Inflammatory macrophage treated with lipopolysaccharide for 1 hour (primary cell): ENCODE measurements at places on chromosomes 2 and 18.

DNA sequence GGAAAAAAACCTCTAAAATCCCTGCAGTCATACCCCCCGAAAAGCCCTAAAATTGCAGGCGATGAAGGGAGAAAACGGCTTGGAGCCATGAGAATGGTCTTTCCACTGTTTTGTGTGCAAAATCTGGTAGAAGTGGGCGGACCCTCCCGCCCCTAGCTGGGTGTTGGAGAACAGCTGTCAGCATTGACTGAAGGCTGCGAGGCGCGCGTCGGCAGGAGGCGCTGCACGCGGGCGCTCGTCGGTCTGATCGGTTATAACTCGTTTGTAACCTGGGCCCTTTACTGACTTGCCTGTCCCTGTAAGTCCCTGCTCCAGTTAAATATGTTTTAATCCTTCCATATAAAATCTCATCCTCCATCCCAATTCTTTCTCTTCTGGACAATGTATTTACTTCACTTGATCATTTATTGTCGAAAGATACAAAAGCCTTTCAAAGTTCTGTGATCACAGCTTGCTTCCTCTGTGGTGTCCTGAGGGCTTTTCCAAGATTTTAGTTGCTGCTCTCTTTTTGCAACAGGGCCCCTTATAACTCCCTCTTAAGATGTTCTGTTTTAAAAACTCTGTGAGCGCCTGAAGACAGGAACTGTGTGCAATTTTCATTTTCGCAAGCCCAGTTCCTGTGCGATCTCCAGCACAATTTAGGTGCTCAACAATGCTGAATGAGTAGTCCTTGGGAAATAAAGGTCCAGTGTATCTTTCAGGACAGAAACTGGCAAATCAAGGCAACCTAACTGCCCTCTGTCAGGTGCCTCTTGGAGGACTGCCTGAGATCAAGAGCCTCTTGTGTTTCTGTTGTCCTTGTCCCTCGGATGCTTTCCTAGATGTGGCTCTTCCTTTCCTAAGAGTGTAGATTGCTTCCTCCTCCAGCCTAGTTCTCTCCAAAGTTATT lies 918 bp upstream of the HNRNPLL start:
- peak; percentile 71 for DNase-seq

DNA sequence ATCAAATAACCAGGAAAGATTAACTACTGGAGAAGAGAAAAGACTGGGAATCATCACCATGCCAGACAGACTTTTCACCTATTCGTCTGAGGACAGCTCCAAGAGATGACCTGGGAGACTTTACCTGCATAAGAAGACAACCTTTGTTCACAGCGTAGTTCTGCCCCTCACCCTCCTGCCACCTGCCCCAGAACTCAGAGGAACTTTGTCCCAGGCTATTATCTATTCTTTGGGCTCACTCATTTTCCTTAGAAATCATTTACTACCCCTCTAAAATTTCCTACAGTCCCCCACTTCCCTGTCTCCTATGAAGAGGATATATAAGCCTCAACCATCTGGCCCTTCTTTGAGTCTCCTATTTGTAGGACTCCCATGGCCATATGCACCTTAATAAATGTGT lies 19.3 kb upstream of the COPS8 start:
- DNase-seq = no peak

DNA sequence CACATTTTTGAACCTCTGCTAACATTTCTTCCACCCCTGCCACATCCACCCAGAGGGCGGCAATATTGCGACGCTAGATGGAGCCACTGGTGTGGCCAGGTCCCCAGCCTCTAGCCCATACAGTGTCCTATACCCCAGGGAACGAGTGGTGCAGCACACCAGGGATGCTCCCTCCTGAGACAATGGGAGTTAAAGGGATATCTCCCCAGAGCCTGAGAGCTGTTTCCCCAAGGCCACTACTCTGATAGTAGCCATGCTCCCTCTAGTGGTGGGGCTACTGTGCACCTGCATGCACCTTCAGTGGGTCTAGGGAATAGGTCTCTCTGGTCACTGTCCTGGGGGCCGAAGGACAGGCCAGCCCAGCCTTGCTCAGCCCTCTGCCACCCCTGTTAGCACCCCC lies 336.4 kb upstream of the FSHR start:
- peak; percentile 3 for DNase-seq

GRCh38 chr18:70553245-70553935 lies 264.5 kb downstream of the SOCS6 start:
- DNase-seq = no peak

DNA sequence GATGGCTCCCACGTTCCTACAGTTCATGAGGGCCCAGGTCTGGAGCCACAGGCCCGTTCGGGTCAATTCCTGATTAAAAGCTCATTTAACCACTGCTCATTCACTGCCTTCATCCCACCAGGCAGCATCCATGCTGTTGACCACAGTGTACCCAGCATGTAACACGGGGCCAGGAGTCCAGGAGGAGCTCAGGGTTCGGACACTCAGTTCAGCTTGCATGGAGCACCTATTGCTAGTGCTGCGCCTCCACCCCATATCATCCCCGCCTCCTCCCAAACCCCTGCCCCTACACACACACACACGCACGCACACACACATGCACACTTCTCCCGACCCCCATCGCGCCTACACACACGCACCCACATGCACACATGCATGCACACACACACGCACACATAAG lies 72.9 kb upstream of the SNTG2 start:
- DNase-seq = no peak

DNA sequence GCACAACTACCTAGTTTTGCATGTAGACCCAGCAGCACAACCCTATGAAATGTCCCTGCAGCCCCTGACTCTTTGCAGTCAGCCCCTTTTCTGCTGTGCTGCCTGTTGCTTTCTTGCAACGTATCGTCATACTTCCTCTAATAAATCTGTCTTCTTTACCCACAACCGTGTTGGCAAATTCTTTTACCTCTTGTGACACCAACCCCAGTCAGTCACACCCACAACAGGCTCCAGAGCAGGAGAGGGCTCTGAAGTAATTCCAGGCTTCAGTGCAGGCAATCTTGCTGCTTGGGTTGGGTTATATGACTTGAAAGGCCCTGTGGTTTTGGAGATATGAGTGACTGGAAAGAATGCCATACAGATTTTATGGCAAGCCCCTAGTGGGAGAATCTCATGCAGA lies 79.1 kb upstream of the KCNH7 start:
- peak; percentile 23 for DNase-seq

- DNase-seq = no peak
Observed at GRCh38 chr18:34651586-34652369, 58.3 kb upstream of the DTNA start.

- no peak for DNase-seq
Observed at GRCh38 chr18:48034651-48035555, 104.4 kb upstream of the SMAD2 start.

DNA sequence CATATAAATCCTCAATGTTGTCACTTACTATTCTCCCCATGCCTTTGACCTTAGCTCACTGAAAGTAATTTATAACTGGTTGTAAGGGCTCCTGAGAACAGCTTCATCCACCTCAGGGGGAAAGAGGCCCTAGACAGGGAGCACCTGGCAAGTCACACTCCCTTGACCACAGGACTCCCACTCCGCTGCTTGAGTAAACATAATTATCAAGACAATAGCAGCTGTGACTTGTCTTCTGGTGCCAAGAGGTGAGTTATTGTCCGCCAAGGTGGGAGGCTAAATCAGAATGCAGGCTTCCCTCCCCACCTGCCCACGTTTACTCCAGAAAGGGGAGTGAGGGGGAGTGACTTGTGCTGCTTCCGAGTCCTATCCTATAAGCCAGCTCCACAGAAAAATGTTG lies 230.6 kb upstream of the LRATD1 start:
- DNase-seq = no peak

DNA sequence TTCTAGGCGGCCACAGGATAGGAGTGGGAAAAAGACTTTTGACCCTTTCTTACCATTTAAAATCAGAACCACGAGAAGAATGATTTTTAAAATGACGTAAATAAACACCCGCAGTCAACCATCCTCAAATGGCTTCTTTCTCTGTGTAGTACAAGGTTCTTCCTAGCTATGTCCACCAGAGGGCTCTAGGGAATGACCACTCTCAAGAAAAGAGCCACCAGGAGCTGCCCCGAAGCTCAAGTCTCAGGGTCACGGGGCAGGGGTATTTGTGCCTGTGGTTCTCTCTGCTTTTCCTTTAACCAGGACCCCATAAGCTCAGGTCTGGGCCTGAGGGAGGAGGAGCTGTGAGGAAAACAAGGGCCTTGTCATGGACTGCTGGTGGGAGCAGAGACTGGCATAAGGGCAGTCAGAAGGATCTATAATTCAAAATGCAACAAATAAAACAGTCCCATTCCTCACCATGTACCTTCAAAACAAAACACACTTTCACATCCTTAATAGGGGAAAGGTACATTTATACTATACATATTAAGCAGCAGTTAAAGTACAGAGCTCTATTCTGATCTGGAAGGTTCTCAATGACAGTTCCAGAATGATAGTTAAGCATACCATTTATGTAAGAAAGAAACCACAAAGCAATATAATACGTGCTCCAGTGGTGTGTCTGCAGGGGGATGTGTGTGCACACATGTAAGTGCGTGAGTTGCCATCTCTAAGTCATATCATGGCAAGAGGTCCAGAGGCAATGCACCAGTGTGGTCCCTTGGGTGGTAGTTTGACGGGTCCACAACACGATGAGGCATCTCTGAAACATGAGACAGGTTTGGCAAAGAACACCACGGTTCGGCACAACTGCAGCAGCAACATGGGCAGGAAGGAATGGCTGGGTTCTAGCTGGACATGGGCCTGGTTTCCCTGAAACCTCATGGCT lies 18.6 kb downstream of the LYPD1 start:
- no peak for DNase-seq

DNA sequence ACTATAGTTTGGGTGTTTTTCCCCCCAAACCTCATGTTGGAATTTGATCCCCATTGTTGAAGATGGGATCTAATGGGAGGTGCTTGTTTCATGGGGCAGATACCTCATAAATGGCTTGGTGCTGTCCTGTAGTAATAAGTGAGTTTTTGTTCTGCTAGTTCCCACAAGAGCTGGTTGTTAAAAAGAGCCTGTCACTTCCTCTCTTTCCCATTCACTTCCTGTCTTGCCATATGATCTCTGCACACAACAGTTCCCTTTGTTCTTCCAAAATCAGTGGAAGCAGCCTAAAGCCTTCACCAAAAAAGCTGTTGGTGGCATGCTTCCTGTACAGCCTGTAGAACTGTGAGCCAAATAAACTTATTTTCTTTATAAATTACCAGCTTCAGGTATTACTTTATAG lies 768.2 kb upstream of the VRK2 start:
- no peak for DNase-seq

DNA sequence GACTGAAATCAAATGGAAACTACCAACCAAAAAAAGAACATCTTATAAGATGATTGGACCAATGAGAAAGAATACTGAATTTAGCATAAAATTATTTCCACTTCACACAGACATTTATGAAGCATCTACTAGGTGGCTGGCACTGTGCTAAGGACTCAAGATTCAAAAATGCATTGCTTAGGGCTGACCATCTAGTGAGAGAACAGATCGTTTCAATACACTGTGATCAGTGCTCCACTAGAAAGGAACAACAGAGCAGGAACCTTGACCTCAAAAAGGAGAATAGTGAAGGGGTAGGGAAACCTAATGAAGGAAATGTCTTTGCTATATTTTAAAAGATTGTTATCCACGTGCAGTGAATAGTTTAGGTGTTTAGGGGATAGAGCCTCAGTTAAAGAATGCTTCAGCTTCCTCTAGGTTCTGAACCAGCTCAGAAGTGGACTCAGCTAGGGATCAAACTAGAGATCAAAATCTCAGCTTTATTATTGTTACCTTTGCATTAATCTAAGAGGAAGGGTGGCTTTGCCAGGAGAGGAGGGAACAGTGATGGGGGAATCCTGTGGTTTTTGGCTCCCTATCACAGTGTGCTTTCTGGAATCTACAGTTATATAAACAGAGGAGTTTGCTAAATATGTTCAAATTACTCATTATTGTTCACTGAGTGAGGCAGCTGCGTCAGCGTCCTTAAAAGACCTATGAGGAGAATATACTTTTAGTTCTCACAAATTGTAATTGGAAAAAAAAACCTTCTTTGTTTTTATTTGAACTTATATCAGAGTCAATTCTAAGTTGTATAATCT lies 16.2 kb upstream of the BBS5 start:
- no peak for DNase-seq

GRCh38 chr2:185979546-185980071 lies 241.0 kb downstream of the FSIP2 start:
- no peak for DNase-seq

- no peak for DNase-seq
Observed at GRCh38 chr2:169704160-169704708, 10.0 kb downstream of the PHOSPHO2 start.

DNA sequence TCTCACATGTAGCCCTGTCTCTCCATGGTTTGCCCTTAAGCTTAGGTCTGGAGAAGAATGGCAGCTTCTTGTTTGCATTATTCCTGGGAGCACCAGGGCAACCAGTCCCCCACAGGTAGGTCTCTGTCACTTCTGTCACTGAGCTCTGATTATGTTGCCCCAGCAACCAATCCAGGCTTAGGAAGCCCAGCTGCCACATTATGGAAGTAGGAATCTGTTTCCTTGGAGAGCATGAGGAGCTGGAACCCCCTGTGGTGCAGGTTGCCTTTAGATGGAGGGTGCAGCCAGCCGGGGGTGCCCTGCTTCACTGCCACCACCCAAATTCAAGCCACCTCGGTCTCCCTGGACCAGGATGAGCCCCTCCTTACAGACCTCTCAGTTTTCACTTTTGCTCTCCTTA lies 4.8 kb downstream of the RESP18 start:
- no peak for DNase-seq

GRCh38 chr2:44825702-44826101 lies 115.8 kb upstream of the SIX3 start:
- DNase-seq = no peak

DNA sequence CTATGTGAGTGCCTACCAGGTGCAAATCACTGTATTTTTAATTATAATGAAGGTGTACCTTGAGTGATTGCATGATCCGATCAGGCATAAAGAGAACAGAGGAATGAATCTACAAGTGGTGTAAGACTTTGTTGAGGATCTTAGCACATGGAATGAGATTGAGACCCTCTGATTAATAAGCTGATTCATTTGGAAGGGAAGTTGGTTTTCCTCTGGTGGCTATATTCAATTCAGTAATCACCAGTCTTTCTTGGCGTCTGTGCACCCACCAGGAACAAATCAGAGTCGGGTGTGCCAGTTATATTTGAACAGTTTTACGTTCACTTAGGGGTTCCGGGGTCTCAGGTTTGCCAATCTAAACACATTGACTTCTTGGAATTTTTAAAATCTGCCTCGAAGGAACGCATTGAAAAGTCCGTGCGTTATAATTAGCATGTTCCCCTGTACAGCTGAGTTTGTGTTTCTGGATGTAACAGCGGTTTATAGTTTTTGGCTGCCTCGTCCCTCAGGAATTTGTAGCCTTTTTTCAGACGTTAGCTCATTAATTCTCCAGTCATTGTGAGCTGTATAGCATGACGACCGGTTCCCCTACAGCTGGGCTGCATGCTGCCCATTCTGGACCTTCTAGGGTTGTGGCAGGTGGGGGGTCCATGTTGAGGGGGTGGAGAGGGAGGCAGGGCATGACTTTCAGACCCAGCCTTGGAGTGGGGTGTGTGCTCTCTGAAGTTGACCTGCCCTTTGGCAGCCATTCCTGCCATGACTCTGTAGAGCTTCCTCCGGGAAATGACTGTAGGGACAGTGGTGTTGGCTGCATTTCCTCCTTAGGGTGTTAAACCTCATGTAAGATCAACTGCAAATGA lies 20.3 kb downstream of the MYO1B start:
- DNase-seq = no peak

GRCh38 chr2:203280428-203281064 lies 41.7 kb downstream of the CYP20A1 start:
- no peak for DNase-seq
